ENCODE measurements at places on chromosomes 11 and 22. TPM values are rescaled to one million over a fixed set of nuclear protein-coding genes. Genes with fewer than 3 reads are reported as not detected.
A peak's percentile ranks its signal among the peaks of the same experiment; 100 is the strongest.

Gene ART5
- not detected for polyA plus RNA-seq

Gene ROBO4
- polyA plus RNA-seq, result 4.6 TPM

Gene CDKN1C
- 229 TPM for polyA plus RNA-seq

DNA sequence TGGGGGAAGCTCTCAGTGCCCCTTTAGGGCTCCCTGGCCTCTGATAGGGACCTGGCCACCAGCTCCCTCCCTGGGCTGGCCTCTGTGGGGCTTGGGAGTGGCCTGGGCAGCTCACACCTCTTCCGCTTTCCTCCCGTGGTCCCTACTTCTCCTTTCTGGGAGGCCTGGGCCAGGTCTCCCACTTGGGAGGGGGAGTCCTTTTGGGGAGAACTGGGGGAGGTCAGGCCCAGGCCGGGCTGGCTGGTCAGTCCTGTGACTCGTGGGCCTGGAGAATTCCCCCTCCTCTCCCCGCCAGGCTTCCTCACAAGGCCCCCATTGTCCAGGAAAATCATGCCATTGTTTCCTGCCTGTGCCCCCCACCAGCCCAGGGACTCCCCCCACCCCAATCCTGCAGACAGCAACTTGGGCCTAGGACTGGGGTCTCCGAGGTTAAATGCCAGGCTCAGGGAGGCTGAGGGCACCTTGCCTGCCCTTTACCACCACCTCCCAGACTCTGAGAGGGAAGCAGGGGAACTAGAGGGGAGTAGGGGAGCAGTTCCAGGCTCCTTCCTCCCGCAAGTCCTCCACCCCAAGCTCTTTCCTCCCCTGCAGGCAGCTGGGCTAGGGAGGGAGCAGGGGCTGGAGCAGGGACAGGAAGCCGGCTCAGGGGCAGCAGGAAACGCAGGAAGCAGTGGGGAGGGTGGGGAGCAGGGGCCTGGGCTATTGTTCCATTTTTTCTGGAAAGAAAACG lies 2.8 kb downstream of the MAP3K11 start:
- DNase-seq, result peak; percentile 56

GRCh38 chr11:16180868-16181267 lies 175.5 kb downstream of the SOX6 start:
- DNase-seq, result no peak

GRCh38 chr11:3155691-3156258 lies 9.3 kb downstream of the OSBPL5 start:
- DNase-seq, result no peak

Measured in adrenal gland (tissue), 19 donors.